Daoy (cell line): ENCODE measurements at places on chromosomes 11 and 22. TPM values are rescaled to one million over a fixed set of nuclear protein-coding genes. Genes with fewer than 3 reads are reported as not detected.

The PRR33 gene
- not detected in 2 replicates for total RNA-seq

The OMP gene
- not detected in 2 replicates for total RNA-seq

The MRGPRF gene
- total RNA-seq, result not detected in 2 replicates

The OR51E2 gene
- total RNA-seq, result 0.06 TPM in 1 of 2 replicates, not detected in the other

The UBE2L3 gene
- 62.9 and 69.3 TPM in 2 replicates for total RNA-seq

The SCGB1D2 gene
- not detected in 2 replicates for total RNA-seq

The MUC5B gene
- total RNA-seq, result not detected in 2 replicates

The BTG4 gene
- total RNA-seq, result not detected in 2 replicates

The DNHD1 gene
- total RNA-seq, result 3.6 and 4.2 TPM in 2 replicates

The FAM180B gene
- not detected in 2 replicates for total RNA-seq

The WT1 gene
- total RNA-seq, result 8.0 and 10.7 TPM in 2 replicates

The CREB3L1 gene
- 4.6 and 9.7 TPM in 2 replicates for total RNA-seq

DNA sequence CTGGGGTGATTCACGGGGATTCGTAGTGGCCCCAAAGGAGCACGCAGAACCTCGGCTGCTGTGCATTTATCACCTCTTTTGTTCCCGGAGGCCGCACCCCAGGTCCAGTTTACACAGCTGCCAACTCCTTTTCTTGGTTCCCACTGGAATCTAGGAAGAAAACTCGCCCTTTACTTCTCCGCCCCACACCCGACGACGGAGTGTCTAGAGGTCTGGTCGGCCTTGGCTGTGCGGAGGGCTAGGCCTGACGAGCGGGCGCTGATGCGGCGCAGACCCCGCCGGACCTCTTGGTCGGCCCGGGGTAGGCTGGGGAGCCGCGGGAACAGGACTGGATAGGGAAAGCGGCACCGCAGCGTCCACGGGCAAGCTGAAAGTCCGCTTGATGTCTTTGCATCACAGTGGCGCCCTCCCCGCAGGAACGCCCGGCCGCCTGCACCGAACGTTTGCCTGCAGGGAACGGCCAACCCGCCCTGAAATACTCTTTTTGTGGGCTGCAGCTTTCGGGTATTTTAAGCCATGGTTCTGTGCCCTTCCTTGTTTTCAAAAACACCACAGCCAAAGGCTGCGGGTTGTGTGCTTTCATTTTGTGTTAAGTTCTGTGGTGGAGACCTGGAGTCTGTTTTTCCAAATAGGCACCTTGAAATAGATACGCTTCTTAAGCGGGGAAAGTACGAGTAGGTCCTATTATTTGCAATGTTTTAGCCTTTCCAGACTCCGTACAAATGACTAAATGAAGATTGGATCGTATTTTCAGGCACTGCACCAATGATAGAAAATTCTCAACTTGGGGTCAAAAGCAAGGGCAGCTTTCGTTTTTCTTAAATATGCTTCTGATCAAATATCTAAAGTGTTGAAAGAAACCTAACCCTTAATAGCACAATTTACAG, 829 bp upstream of the ZBED5 start:
- peak; percentile 60 for DNase-seq

- no peak for DNase-seq
Observed at GRCh38 chr22:36891646-36892045, 21.8 kb upstream of the CSF2RB start.

DNA sequence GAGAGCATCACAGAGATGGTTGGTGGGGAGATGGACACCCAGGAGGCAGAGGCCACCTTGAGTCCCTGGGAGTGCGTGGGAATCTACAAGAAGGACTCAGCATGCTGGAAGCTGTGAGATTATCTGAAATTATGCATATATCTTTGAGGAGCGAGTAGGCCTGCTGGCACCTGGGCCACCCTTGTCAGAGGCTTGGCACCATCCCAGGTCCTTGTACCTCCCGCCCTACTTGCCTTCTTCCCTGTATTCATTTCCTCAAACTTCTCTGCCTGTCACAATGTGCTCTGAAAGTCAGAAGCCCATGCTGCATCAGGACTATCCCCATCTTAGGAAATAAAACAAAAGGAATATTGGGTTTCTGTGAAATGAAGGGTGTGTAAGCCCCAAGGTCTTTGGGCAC, 133.0 kb upstream of the CSNK2A3 start:
- DNase-seq, result no peak

DNA sequence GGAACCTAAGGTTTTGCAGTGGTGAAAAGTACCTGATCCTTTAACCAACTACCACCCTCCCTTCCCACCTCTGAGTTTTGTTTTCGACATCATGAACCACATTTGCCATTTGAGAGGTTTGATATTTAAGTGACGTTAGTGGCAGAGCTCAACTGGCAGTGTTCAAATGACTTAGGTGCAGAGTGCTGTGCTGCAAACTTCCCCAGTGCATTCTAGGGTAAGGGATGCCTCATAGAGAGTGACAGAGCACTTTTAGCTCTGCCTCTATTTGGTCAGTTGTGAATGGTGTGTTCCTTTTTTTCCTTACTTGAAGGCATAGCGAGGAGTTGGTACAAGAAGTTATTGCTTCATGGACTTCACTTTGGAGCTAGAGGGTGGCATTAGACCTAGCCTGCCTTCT, 9.4 kb downstream of the BMAL1 start:
- DNase-seq, result no peak

DNA sequence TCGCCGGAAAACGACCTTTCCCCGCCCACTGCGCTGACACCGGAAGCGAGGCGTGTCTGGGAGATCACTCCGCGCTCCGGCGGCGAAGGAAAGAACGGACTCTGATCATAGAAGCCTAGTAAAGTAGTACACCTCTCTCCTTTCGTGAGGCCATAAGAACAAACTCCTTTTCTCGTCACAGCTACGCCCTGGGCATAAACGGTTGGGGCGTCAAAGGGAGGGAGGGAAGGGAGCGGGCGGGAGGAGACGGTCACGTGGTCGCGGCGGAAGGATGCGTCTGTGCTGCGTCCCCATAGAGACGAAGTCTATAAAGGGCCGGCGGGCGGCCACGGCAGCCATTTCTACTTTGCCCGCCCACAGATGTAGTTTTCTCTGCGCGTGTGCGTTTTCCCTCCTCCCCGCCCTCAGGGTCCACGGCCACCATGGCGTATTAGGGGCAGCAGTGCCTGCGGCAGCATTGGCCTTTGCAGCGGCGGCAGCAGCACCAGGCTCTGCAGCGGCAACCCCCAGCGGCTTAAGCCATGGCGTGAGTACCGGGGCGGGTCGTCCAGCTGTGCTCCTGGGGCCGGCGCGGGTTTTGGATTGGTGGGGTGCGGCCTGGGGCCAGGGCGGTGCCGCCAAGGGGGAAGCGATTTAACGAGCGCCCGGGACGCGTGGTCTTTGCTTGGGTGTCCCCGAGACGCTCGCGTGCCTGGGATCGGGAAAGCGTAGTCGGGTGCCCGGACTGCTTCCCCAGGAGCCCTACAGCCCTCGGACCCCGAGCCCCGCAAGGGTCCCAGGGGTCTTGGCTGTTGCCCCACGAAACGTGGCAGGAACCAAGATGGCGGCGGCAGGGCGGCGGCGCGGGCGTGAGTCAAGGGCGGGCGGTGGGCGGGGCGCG, at the start of gene ATF4:
ATF4 (plus strand) TSS at position 337 of the 880 bp plus-strand sequence. CDS start 884 bp downstream, outside the sequence.
- DNase-seq, result peak; percentile 79

GRCh38 chr11:9176550-9176949, 85.2 kb upstream of the SCUBE2 start:
- no peak for DNase-seq

GRCh38 chr11:123020968-123021367, 39.3 kb upstream of the BSX start:
- peak; percentile 44 for DNase-seq

GRCh38 chr11:31607914-31608313, 98.3 kb downstream of the ELP4 start:
- DNase-seq, result no peak

- no peak for DNase-seq
Observed at GRCh38 chr11:2460540-2461252, 15.9 kb downstream of the KCNQ1 start.

DNA sequence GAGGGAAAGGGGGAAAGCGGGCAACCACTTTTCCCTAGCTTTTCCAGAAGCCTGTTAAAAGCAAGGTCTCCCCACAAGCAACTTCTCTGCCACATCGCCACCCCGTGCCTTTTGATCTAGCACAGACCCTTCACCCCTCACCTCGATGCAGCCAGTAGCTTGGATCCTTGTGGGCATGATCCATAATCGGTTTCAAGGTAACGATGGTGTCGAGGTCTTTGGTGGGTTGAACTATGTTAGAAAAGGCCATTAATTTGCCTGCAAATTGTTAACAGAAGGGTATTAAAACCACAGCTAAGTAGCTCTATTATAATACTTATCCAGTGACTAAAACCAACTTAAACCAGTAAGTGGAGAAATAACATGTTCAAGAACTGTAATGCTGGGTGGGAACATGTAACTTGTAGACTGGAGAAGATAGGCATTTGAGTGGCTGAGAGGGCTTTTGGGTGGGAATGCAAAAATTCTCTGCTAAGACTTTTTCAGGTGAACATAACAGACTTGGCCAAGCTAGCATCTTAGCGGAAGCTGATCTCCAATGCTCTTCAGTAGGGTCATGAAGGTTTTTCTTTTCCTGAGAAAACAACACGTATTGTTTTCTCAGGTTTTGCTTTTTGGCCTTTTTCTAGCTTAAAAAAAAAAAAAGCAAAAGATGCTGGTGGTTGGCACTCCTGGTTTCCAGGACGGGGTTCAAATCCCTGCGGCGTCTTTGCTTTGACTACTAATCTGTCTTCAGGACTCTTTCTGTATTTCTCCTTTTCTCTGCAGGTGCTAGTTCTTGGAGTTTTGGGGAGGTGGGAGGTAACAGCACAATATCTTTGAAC, 6.8 kb downstream of the MALAT1 start:
- DNase-seq, result no peak

DNA sequence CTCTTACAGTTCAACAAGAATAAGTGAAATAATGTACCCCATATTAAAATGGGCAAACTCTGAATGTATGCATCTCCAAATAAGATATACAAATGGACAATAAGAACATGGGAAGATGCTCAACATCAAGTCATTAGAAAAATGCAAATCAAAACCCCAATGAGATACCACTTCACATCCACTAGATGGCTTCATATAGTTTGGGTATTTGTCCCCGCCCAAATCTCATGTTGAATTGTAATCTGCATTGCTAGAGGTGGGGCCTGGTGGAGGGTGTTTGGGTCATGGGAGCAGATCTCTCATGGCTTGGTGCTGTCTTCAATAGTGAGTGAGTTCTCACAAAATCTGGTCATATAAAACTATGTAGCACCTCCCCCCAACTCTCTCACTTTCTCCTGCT, 5.7 kb downstream of the MPZL2 start:
- no peak for DNase-seq

DNA sequence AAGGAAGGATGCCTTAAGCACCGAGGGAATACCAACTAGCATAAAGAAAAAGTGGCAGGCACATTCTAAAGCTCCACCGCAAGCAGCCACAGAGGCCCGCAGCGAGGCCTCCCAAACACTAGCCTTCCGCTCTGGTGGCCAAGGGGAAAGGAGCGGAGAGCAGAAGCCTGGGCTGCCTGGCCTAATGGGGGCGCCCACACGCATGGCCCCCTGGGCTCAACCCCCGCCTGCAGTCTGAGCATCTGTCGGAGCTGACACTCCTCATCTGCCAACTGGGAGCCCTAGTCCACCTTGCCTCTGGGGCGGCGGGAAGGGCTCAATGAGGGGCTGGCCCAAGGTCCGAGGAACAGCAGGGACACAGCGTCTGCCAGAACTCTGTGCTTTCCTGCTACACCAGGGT, 50.1 kb upstream of the WNT11 start:
- DNase-seq, result no peak

DNA sequence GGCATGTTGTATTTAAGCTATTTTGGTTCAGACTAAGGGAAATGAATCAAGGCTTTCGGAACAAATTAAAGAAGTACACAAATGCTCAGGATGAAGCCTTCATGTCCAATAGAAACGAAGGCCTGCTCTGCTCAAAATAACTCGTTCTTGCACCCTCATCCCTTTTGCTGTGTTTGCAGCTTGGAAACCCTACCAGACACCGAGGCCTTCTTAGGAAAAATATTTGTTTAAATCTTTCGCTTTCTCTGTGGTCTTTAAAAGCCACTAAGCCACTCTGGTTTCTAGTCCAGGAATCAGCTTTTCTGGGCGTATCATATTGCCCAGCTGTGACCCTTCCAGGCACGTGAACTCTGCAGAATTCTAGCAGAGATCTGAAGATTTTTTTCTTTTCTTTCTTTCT, 60.9 kb upstream of the HSPA8 start:
- no peak for DNase-seq

- DNase-seq, result no peak
Observed at GRCh38 chr11:77152846-77153245, 24.8 kb downstream of the MYO7A start.

- no peak for DNase-seq
Observed at GRCh38 chr22:24106385-24107381, 74.6 kb upstream of the SUSD2 start.

- DNase-seq, result peak; percentile 62
Observed at GRCh38 chr11:12113294-12113693, 2.9 kb downstream of the MICAL2 start.

- DNase-seq, result no peak
Observed at GRCh38 chr11:73532310-73532709, 65.6 kb downstream of the FAM168A start.

GRCh38 chr11:72668629-72669347, 5.4 kb downstream of the PDE2A start:
- DNase-seq, result no peak

GRCh38 chr11:11848891-11849746, 7.3 kb downstream of the USP47 start:
- peak; percentile 56 for DNase-seq

DNA sequence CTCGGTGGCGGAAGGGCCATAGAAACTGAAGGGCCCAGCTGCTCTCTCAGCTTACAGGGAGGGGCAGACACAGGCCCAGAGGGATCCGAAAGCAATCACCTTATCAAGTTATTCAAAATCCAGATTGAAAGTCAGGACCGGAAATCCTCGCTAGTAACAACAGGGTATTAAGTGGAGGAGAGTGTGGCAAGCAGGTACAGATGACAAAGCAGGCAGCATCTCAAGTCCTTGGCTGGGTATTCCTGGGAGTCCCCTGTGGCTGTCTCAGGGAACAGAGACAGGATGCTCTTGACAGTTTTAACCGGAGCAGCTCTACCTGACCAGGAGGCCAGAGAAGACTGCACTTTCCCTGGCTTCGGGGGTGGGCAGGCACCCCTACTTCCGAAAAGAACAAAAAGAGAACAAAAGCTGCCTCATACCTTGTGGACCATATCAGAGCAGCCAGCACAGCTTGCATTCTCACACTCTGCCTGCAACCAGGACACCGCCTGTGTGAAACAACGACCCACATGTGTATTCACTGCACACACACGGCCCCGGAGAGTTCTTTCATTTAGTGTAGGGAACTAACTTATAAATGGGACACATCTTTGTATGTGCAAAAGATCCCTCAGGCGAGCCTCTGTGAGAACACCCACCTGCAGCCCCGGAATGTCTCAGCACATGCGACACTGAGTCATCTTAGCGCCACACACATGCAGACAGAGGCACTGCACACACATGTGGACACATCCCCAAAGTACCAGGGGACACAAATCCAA, 78.3 kb downstream of the MICAL3 start:
- DNase-seq, result no peak

GRCh38 chr11:134486106-134486505, 74.1 kb upstream of the B3GAT1 start:
- no peak for DNase-seq

- no peak for DNase-seq
Observed at GRCh38 chr11:129346916-129347315, 28.7 kb upstream of the BARX2 start.
